ENCODE measurements at places on chromosomes 11 and 22.

DNA sequence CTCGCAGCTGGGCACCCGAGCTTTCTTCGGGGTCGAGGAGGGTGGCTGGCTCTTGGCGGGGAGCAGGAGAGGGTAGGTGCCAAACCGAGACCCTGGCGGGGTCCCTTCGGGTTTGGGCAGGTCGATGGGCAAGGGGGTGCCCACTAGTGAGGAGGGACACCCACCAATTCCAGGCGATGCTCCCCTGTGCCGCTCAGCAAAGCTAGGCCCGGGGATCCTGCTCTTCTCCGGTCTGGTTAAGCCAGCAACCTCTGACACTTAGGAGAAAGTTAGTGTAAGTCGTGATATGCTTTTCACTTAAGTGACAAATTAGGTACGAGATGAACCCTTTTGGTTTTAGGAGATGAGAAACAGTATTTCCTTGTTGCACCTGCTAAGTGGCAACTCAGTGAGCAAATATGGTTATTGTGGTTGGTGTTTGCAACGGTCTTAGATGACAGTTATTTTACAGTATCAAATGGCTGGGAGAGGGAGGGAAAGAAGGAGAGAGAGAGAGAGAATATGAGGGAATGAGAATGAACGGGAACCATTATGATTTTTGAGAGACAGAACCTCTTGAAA lies 565 bp downstream of the NUCB2 start:
- peak; percentile 29 for DNase-seq

DNA sequence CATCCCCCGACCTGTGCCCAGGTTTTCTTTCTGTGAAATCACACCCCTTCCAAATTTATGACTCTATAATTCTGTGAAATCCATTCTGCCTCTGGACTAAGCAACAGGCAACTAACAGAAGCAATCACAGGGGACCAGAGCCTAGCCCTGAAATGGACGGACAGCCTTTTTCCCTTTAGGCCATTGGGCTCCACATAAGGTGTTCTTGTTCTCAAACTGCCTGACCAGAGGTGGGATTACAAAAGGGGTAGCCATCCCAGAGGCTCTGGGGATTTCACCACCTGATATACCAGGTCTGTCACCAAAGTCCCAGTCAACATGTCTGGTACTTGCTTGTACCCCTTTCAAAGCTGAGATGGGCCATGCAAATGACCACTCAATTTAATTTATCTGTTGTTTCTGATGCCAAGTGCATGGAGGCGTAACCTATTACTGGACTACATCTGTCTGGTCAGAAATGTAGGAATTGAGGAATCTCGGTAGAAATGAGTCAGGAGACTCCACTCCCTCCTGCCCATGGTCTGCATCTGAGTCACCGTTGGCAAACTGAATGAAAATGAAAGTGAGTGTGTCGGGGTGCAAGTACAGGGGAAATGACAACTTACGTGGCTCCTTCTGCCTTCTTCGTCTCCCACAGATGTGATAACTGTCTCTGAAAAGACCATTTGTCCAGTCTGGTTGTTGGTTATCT lies 10.2 kb downstream of the DKK3 start:
- peak; percentile 86 for DNase-seq

DNA sequence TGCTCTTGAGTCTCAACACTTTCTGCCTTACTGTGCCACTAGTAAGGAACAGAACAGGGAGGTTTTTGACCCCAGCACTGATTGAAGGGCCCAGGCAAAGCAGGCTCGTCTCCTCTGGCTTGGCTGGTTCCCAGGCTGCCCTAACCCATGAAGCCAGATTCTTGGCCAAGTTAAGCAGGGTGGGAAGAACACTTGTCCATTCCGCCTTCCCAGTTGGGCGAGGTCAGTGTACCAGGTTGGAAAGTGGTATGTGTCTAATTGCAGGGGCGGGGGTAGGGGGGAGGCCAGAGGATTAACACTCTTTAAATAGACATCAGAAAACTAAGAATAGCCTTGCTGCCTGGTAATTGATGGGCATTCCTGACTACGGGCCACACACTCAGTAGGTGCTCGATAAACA lies 14.4 kb downstream of the TIMP3 start:
- DNase-seq: no peak

DNA sequence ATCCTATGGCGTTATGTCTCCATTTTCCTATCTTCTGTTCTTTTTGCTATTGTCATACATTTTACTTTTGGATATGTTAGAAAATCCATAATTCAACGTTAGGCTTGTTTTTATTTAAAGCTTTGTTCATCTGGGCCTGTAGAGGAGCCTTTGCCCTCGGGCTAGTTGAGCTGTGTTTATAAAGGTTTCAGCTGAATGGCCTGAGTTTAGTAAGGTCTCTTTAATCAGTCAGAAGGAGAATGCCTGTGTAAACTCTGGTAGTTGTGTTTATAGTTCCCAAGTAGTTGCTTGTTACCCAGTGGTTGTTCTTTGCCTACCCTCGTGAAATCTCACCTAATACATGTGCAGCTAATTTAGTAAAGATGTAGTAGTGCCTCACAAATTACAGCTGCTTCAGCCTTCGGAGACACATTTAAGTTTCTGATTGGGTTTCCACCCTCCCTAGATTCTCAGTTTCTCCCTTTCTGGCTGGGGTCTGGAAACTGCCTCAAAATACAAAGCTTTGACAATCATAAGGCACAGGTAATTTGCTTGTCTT lies 33.1 kb downstream of the MTMR3 start:
- DNase-seq: no peak

DNA sequence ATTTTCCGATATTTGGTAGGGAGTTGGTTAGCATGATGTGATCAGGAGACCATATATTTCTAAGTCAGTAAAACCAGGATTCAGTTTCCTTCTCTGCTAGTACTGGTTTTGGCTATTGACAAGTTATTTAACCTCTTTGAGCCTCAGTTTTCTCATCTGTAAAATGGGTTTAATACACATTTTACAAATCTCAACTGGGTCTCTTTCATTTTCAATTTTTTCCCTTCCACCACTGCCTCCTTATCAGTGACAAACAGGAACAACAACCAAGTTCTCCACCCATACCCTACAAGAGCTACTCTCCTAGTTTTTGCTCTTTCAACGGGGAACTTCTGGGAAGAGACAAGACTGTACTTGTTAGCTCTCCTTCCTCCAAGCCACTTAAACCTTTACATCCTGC lies 6.2 kb upstream of the APLP2 start:
- DNase-seq: no peak

GRCh38 chr11:34570584-34570983 lies 50.3 kb upstream of the EHF start:
- no peak for DNase-seq

- DNase-seq: no peak
These were observed 85.4 kb downstream of the ATXN10 start for GRCh38 chr22:45757068-45757467.

All from hepatic stellate cell (primary cell).